OCI-LY7 (cell line): ENCODE measurements at places on chromosomes 12 and 14. TPM values are rescaled to one million over a fixed set of nuclear protein-coding genes. Genes with fewer than 3 reads are reported as not detected.

The PLEK2 gene
- total RNA-seq, result not detected in 2 replicates

The KLRC1 gene
- total RNA-seq, result 0.36 TPM in 1 of 2 replicates, not detected in the other

The SARNP gene
- 85.5 and 92.0 TPM in 2 replicates for total RNA-seq

The POLR3B gene
- total RNA-seq, result 14.3 and 17.6 TPM in 2 replicates

The KRT73 gene
- not detected in 2 replicates for total RNA-seq

The PRB2 gene
- not detected in 2 replicates for total RNA-seq

- no peak for DNase-seq
Measured at GRCh38 chr14:61388976-61389576, 67.7 kb downstream of the PRKCH start.

DNA sequence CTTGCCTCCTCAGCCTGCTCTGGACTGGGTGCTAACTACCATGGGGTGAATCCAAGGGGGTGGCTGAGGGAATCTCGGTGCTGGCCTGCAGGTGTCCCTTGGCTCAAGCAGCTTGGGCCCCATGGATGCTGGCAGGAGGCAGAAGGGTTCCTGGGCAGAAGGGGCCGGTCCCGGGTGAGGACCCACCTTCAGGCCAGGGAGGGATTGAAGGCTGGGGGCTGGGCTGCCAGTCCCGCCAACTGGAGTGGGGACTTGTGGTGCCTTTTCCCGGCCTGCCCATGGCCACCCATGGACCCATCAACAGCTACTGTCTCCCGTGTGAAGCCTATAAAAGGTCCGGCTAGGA lies 550.1 kb downstream of the SLC6A15 start:
- no peak for DNase-seq

GRCh38 chr12:109777544-109777943 lies 55.7 kb downstream of the TRPV4 start:
- DNase-seq, result peak; percentile 91

DNA sequence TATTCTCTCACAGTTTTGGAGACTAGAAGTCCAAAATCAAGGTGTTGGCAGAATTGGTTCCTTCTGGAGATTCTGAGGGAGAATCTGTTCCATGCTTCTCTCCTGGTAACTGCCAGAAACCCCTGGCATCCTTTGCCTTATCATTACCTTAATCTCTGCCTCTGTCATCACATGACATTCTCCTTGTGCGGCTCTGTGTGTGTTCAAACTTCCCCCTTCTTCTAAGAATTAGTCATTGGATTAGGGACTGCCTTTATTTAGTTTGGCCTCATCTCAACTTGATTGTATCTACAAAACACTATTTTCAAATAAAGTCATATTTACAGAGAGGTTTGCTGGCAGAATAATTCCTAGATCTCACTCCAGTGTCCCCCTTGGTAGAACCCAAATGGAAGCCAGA lies 68.9 kb downstream of the ZNF641 start:
- no peak for DNase-seq

- no peak for DNase-seq
Measured at GRCh38 chr12:93968536-93969285, 179.7 kb upstream of the PLXNC1 start.

- no peak for DNase-seq
Measured at GRCh38 chr14:97106609-97107008, 309.4 kb downstream of the VRK1 start.

DNA sequence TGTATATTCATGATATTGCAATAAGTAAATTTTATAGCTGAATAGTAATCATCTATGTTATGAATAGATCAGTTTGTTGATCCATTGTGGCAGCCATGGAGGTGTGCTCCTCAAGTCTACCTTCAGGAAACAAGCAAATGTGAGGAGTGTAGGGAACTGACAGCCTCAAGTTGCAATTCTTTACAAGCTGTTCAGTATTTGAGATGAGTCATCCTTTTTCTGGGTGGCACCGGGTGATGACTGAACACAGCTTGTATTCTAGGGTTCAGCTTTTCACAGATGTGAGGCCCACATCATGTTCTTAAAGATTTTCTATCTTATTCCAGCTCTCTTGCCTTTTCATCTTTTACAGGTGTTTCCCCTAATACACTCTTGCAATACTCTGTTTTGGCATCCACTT lies 452.4 kb downstream of the KCNH5 start:
- DNase-seq, result no peak

DNA sequence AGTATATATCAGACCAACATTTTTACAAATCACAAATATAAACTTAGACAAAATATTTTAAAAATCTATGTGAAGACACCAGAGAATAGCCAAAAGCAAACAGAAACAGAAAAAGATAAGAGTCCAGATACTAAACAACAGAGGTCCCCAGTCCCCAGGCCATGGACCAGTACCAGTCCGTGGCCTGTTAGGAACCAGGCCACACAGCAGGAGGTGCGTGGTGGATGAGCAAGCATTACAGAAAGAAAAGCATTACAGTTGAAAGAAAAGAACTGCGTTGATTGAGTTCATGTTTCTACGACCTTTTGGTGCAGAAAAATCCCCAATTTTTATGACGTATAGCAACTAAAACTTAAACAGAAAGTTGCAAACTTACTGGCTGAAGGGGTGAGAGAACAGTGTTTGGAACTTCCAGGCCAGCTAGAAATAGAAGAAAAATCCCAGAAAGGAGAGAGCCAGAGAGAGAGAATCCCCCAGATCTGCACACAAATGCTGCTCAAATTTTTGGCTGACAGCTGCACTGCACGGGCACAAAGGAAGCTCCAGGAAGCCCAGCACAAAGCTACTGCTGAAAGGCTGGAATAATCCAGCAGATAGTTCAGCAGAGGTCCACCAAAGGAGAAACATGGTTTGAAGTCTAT lies 159.6 kb upstream of the C14orf180 start:
- no peak for DNase-seq

DNA sequence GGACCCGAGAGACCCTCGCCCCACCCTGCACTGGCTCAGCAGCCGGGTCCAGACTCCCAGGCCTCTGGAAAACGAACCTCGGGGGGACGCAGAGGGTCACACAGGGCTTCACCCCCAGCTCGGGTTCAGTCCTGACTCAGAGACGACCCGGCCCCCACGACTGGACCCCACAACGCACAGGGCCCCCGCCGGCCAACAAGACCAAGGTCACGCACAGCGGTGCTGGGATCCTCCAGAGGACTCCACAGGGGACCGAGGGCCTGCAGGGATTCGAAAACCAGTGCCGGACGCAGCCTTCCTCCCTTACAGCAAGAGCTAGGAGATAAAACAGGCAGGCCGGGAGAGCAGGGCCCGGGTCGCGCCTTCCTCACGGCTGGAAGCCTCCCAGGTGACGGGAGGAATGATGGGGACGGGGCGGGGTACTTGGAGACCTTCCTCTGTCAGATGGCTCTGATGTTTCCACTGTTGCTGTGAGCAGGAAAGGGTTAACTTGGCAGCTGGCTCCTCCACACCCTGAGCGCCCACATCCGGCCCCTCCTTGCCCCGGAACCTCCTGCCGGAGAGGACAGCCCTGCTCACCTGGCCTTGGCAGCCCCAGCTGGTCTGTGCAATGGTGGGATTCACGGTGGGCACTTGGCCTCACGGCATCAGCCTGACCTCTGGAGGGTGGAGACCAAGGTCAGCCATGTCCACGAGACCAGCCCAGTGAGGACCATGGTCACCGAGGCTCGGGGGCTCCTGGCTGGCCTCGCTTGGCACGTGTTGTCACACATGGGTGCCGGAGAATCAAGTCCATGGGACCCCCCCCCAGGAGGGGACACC lies 46.2 kb downstream of the GALNT9 start:
- peak; percentile 7 for DNase-seq
